COR-L47 (cell line): ENCODE measurements at places on chromosomes 11 and 22.

DNA sequence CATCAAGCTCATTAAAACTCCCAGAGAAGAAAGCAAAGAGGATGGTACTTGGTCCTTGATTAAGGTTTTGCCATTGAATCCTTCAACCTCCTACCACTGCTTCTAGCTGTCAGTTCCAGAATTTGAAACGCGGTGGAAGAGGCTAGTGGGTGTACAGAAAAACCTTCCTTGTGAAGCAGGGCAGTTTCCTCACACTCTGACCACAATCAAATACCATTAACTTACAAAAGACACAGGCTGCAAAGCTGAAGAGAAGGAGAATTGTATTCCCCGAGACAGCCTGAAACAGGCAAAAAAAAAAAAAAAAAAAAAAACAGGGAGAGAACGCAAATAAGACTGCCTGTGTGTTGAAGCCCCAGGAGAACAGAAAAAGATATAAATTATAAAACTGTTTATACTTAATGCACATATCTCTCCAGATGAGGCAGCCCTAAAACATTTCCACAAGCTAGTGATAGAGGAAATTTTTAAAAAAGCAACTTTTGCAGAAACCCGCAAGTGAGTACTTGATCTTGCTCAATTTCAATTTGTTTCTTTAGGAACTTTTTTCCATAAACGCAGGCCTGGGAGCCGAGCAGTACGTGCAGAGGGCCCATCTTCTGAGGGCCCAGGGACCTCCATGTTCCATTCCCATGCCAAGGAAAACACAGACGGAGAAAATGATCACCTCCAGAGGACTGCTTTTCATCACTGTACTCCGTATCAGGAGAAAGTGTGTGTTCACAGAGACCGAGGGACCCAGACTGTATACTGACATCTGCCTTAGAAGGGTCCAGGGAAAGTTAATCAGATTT lies 218.7 kb upstream of the BLID start:
- no peak for DNase-seq

DNA sequence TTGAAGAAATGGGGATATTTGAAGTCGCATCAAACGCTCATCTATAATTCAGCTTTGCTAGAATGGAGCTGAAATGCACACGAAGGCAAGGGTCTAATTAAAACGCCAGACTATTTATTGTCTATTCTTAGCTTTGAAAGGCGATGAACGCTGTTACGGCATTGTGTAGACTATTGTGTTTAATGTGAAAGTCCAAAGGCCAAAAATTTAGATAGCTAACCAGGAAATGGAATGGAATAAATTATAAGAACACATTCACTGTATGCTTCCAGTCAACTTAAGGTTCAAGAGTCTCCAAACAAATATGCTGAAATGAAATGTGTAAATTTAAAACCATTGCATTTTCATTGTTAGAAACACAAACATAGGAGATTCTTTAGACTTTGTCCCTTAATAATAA lies 186.2 kb downstream of the CWF19L2 start:
- no peak for DNase-seq

GRCh38 chr22:50676661-50677492 lies 4.3 kb downstream of the SHANK3 start:
- DNase-seq: no peak

DNA sequence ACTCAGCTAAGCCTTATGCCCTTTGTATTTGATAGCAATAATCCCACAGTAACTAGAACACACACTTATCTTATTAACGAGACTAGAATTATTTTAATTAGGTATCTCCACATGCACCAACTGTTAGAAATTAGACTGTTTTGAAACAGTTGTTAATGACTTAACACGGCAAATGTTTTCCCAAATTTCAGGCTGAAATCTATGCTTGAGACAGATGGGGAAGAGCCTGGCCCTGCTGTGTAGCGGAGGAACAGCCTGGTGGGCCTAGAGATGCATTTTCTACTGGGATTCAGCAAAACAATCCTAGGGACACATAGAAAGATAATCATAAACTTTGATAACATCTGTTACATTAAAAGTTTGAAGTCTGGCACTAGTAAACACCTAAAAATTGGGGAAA lies 273.4 kb downstream of the TTC28 start:
- DNase-seq: no peak
